Stimulated activated CD8-positive, alpha-beta memory T cell treated with anti-CD3 and anti-CD28 coated beads, Interleukin-15, amount 100 ng/mL, for 4 hours (primary cell): ENCODE measurements at places on chromosomes 3 and 15.

DNA sequence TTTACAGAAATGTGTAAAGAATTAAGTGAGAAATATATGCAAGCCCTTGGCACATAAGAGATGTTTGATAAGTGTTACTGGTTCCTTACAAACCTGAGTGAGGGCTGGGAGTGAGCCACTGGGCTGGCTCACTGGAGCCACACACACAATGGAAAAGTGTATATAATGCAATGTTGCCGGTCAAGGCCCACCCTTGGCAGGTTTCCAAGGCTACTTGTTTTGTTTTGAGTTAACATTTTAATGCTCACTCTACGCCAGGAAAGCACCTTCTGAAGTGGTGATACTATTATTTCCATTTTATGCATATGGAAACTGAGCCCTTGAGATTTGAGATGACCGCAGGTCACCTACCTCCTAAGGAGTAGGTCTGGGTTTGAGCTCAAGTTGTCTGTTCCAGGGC, 71.8 kb upstream of the FHIT start:
- DNase-seq: no peak

DNA sequence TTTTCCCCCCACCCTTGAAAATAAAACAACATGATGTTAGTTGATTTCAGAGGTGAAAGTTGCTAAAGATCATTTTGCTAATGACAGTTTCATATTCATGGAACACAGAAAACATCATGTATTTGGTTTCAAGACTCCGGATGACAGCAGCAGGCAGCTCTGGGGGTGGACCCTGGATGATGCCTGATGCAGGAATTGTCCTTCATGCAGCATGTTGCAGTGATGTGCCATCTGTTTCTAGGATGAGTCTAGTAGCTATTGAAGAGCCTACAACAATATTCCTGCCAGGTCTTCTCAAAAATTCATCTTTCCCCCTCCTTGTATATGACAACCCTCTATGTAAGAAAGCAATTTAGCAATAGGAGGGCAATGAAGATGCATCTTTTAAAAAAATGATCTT, 108.3 kb downstream of the SV2B start:
- no peak for DNase-seq

- no peak for DNase-seq
Measured at GRCh38 chr15:97084650-97085049, 754.1 kb downstream of the NR2F2 start.

- DNase-seq: no peak
Measured at GRCh38 chr15:75366163-75366562, 2.2 kb downstream of the MAN2C1 start.

- DNase-seq: no peak
Measured at GRCh38 chr3:47034868-47035489, 55.5 kb downstream of the NBEAL2 start.

GRCh38 chr3:52102934-52103333, 46.6 kb upstream of the DUSP7 start:
- no peak for DNase-seq

GRCh38 chr15:73240866-73241499, 127.8 kb downstream of the HCN4 start:
- no peak for DNase-seq

DNA sequence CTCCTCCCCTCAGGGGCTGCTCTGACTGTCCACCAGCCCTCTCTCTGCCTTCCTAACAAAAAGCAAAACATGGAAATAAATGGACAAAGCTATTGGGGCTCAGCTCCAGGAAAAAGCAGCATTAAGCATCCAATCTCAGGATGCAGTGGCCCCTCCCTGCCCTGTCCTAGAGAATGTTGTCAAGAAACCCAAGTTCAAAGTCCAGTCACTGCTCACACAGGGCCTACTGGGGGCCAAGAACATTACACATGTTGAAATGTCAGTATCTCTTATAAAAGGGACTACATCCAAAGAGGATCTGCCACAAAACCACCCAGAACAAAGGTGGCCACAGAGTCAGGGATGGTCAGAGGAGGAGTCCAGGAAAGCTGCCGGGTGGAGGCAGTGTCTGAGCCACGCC, 7.6 kb upstream of the GRIP2 start:
- no peak for DNase-seq

- DNase-seq: no peak
Measured at GRCh38 chr15:27234593-27234992, 263.6 kb downstream of the GABRG3 start.

GRCh38 chr15:59438625-59439290, 772 bp downstream of the FAM81A start:
- DNase-seq: no peak

DNA sequence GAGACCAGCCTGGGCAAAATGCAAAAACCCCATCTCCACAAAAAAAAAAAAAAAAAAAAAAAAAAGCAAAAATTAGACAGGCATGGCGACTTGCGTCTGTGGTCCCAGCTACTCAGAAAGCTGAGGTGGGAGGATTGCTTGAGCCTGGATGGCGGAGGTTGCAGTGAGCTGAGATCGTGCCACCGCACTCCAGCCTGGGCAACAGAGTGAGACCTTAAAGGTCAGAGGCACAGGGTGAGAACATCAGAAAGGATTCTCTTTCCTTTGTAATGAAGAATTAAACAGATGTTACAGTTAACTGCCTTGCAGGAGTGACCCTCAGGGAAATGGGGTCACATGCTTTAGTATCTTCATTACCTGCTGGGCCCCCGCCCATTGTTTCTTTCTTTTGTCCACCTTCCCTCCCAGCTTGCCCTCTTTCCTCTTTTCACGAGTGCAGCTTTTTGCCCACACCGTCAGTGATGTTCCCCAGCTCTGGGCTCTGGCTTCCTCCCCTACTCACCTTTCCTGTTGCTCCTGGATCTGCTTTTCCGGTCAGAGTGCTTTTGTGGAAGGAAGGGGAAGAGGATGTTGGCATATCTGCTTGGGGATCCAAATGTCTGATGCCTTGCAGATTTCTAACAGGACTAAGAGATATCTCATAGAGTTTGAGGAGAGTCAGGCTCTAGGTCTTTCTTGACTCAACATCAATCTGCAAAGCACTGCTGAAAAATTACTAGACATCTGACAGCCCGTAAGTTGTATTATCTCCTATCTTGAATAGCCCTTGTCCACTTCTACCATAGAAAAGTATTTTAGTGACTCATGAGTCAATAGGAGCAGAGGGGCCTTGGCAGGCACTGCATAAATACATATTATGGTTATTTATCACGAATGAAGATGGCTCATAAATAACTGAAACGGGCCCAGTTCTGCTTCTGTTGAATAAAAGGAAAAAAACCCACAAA, 35.6 kb upstream of the NDUFB4 start:
- DNase-seq: no peak

GRCh38 chr3:96869316-96869715, 54.9 kb downstream of the EPHA6 start:
- no peak for DNase-seq

- no peak for DNase-seq
Measured at GRCh38 chr15:21267226-21267625, 173.1 kb downstream of the POTEB3 start.

DNA sequence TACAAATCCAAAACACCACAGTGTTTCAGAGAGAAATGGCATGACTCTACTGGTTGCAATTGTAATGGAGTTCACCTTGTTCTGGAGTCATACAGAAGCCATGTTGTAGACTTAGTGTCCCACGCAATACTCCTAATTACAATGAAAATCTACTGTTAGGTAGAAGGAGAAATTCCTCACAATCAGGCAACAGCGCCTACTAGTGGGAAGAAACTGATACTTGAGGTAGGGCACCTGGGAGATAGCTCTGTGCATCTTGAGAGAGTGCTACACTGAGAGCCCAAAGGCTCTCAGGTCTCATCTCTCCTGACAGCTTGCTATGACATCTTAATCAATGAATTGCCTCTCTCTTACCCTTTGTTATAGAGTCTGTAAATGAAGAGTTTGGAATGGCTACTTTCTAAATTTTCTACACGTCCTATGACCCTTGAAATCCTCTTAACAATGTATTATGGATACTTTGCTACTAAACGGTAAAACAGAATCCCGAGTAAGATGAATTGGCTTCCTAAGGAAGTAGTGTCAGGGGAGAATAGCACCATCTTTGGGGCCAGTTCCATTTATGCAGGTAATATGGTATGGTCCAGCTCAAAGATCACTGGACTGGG, 422.7 kb upstream of the TPRG1 start:
- DNase-seq: no peak

- DNase-seq: no peak
Measured at GRCh38 chr15:100332231-100332630, 9.5 kb downstream of the ADAMTS17 start.

DNA sequence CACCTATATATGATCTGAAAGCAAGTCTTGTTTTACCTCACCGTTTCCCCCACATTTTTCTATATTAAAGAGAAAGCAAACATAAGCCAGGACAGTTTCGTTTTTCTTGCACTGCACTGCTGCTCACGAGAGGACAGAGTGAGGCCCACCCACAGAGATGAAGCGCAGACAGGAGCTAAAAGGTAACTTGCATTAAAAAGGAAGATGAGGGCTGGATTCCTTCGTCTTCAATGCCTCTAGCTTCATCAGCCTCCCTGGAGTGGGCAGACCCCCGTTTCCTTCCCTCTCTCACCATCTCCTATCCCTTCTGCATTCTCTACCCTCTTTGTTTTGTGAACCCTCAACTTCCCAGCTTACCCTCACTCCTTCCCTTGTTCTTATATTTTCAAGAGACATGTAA, 18.9 kb downstream of the SUMF1 start:
- DNase-seq: no peak

DNA sequence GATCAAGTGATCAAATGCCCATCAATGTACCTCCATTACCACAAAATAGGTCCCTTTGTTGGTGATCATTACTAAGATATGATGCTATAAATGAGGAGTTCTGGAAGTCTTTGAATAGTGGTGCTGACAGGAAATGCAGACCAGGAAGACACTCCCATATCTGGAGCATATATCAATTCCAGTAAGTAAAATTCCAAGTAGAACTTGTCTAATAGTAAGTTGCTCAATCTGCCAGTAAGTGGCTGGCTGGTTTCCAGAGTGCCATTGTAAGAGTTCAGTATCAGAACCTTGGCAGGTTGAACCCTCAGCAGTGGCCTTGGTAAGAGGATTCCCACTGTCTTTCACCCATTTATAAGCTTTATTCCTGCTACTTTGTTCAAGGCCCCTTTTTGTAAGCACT, 379.9 kb upstream of the RBMS3 start:
- DNase-seq: no peak

DNA sequence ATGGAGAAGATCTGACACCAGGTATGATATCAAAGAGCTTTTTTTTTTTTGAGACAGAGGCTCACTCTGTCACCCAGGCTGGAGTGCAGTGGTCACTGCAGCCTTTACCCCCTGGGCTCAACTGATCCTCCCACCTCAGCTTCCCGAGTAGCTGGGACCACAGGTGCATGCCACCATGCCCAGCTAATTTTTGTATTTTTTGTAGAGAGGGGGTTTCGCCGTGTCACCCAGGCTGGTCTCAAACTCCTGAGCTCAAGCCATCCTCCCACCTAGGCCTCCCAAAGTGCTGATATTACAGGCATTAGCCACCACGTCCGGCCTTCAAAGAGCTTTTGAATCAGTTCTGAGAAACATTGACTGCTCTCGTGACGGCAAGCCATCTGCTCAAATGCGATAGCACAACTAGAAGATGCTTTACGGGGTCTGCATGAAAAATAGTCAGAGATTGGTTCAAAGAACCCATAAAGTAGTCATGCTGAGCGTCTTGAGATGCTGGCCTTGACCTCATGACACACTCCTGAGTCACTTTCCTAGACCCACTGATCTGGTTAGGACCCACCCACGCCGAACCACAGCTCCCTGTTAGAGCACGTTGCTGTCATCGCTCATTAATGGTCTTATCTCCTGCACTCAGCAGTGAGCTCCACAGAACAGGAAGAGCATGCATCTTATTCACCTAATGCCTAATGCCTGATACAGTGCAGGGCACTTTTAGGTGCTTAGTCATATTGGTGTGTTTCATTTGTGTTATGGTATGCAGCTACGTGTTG, 57.0 kb upstream of the NR2F2 start:
- no peak for DNase-seq

- DNase-seq: no peak
Measured at GRCh38 chr3:5140230-5140621, 18.1 kb downstream of the ARL8B start.

- DNase-seq: no peak
Measured at GRCh38 chr3:9149566-9149965, 99.9 kb downstream of the SRGAP3 start.

- DNase-seq: no peak
Measured at GRCh38 chr3:8555725-8556472, 54.3 kb downstream of the LMCD1 start.

GRCh38 chr3:159417761-159418160, 570.9 kb upstream of the IL12A start:
- no peak for DNase-seq

DNA sequence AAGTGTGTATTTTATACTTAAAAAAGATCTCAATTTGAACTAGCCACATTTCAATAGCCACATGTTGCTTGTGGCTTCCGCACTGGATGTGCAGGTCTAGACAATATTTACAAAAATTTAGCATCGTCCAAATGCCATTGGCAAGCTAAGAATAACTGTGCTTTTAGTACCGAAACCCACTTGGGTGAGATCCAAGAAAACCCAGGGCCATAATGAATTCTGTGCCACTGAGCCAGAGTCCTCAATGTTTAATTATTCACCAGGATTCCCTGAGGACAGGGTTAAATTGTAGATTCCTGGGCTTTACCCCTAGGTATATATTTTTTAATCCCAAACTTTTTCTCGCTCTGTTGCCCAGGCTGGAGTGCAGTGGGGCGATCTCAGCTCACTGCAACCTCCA, 22.9 kb upstream of the PTPRG start:
- DNase-seq: no peak

DNA sequence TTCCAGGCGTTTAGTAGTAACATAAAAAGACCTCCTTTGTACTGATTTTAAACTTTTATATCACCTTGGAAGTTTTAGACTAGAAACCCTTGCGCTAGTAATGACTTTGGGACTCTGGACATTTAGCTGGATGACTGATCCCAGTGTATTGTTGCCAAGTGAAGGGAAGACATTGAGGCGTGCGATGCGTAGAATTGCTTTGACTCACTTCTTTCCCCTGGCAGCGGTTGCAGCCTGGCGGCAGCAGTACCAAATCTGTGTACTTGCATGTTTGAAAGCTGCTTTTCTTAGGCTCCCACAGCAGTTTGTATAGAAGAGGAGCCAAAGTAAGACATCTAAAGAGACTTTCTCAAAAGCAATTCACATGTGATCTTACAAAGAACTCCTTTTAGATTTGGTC, 151.6 kb downstream of the BBX start:
- no peak for DNase-seq

GRCh38 chr3:81871358-81872155, 110.1 kb upstream of the GBE1 start:
- no peak for DNase-seq

- no peak for DNase-seq
Measured at GRCh38 chr15:74709011-74709410, 13.2 kb upstream of the EDC3 start.

- DNase-seq: no peak
Measured at GRCh38 chr3:16300881-16301359, 35.9 kb downstream of the OXNAD1 start.

DNA sequence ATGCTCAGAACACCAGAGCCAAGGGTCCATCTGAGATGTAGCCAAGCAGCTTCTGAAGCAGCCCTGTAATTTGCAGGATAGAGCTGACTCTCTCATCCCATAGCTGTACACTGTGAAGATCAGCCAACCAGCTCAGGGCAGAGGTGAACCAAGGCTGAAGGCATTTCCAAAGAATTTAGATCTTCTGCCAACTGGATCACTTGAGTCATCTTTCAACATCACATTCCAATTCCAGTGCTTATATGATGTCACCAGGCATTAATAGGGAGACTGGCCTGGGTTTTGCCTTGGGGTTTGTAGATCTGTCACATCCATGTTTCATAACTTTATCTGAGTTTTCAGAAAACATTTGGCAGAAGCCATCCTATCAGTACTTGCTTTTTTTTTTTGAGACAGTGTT, 98.2 kb downstream of the NR2F2 start:
- DNase-seq: no peak
